ENCODE measurements at places on chromosomes 7 and 10.

- DNase-seq: no peak
Measured at GRCh38 chr10:110267276-110267675, 37.4 kb downstream of the SMNDC1 start.

GRCh38 chr10:17025444-17026295 lies 103.9 kb downstream of the CUBN start:
- peak; percentile 82 for DNase-seq

GRCh38 chr10:32269343-32270100 lies 77.4 kb downstream of the EPC1 start:
- DNase-seq: no peak

DNA sequence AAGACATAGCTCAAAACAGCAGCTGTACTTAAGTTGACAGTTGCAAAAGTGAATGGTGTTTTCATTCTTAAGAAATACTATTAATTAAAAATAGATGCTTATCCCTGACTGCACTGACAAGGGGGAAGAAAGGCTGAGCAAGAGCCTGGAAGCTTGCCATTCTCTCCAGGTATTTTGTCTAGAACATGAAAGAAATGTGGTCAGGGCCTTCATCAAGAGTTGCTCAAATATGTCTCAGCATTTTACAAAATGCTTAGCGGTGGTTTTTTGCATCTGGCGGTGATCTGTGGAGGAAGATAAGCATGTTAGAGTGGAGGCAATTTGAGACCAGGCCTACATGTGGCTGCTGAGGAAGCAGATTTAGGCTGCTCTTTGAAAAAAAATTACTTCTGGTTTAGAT lies 46.4 kb upstream of the CC2D2B start:
- no peak for DNase-seq

GRCh38 chr7:149245744-149246143 lies 6.3 kb downstream of the ZNF212 start:
- DNase-seq: no peak

- DNase-seq: no peak
Measured at GRCh38 chr7:114416129-114416990, 1.7 kb downstream of the FOXP2 start.

GRCh38 chr10:112136486-112137153 lies 46.9 kb downstream of the GPAM start:
- DNase-seq: no peak

GRCh38 chr10:103053659-103054581 lies 135.8 kb downstream of the CNNM2 start:
- no peak for DNase-seq

DNA sequence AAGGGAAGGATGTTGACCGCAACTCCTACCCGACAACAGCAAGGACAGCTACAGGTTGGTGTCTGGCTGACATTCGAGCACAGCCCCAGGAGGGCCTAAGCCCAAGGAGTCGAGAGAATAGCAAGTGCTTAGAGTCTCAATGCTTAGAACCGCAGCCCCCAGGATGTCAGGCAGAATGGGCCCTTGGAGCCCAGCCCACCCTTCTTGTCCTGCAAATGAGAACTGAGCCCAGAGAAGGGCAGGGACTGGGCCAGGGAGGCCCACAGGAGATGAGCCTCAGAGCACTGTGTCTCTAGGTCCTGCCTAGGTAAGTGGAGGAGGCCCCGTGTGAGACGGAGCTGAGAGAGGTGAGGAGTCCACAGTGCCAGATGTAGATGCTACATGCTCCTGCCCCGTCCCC lies 173.3 kb upstream of the ZMIZ1 start:
- no peak for DNase-seq

GRCh38 chr10:125848371-125848770 lies 25.0 kb downstream of the BCCIP start:
- no peak for DNase-seq

- peak; percentile 35 for DNase-seq
Measured at GRCh38 chr7:28093623-28094232, 86.9 kb downstream of the JAZF1 start.

DNA sequence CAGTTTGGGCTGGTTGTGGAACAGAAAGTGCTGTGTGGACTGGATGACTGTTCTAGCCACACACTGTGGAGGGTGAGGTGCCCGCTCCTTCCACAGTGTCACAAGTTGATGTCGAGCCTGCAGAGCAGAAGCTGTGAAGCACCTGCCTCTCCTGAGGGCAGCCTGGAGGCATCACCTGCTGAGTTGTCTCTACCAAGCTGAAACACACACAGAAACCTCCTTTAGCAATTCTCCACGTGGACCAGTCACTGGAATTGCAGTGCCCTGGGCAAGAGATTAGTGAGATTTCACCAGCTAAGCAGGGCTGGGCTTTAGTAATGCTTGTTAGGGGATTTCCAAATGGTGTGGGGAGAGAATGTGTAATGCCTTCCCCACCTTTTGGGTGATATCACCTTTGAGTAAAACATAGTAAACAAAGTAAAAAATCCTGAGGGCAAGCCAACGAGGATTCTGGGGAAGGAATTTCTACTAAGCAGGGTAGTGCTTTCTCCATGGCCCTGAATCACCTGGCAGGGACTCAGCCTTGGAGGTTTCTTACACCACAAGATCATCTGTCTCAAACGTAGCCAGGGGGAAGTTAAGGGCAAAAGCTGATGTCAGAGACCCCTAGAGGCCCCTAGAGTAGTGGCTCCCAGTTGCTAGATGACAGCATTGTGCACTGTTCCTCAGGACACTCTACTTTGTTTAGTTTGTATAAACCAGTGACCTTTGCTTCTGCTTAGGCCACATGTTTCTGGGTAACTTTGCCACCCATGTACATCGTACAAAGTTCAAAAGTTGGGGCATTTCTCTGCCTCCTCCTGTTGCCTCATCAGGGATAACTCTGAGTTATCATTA lies 233.1 kb upstream of the IGFBP3 start:
- no peak for DNase-seq

GRCh38 chr10:84537447-84537931 lies 209.1 kb downstream of the CCSER2 start:
- DNase-seq: peak; percentile 18

- no peak for DNase-seq
Measured at GRCh38 chr7:84583331-84583730, 388.7 kb upstream of the SEMA3A start.

DNA sequence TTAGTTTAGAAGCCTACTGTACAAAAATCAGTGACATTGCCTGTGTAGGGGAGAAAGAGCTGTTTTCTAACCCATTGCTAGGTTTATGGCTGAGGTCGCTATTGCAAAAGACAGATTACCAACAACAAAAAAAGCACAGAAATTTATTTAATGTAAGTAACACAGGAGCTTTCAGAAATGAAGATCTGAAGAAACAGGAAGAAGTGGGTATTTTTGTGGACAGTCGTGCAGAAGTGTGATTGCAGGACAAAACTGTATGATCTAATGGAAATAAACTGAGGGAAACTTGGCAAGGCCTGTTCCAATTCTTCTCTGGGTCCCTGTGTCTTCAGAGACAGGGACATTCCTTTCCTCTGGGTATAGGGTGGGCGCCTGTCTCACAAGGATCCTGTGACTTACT lies 87.4 kb downstream of the APBB1IP start:
- DNase-seq: no peak

DNA sequence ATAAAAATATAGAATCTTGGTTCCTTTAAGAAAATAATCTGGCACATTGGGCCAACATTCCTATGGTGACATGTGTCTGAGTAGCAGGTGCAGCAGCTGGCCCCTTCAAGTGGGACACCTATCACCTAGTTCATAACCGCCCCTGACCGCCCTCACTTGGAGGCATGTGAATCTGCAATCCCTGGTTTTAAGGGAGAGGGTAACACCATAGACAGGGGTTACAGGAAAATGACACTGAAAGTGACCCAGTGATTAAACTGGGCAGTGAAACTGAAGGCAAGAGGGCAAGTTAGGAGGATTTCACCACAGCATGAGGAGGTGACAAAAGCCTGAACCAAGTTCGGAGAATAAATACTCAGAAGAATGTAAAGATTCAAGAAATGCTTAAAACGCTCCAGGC lies 1.1 kb downstream of the RSU1 start:
- DNase-seq: no peak

- no peak for DNase-seq
Measured at GRCh38 chr7:28654110-28654509, 241.8 kb downstream of the CREB5 start.

DNA sequence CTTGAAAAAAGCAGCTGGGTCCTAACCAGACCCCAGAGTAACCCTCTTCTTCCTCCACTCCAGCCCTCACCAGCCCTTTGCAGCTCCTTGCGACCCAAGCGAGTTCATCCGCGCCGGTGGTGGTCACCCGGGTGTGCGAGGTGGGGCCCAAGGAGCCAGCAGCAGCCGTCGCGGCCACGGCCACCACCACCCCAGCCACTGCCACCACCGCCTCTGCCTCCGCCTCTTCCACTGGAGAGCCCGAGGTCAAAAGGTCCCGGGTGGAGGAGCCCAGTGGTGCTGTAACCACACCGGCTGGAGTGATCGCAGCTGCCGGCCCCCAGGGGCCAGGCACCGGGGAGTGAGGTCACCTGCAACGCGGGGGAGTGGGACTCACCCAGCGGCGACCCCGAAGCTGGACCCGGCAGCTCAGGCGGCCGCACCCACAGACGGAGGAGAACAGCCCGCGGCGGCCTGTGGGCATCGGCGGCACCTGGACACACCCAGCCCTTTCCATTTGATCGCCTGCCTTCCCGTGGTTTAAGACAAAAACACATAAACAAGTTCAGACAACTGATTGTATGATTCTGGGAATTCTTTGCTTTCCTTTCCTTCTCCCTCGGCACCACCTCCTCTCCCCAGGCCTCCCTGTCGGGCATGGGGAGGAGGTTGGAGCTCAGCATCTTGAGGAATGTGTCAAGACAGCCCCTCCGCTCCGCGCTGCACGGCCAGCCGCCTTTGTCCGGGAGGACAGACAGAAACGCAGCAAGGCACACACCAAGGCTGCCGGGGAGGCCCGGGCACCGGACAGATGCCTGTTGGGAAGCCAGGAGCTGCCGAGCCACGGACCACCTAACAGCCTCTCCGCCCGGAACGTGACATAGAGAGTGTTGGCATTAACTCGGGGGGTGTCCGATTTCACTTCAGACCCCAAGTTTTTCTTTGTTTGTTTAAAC lies 13.0 kb upstream of the AP5Z1 start:
- DNase-seq: no peak

- DNase-seq: no peak
Measured at GRCh38 chr10:29849126-29849833, 210.1 kb downstream of the JCAD start.

DNA sequence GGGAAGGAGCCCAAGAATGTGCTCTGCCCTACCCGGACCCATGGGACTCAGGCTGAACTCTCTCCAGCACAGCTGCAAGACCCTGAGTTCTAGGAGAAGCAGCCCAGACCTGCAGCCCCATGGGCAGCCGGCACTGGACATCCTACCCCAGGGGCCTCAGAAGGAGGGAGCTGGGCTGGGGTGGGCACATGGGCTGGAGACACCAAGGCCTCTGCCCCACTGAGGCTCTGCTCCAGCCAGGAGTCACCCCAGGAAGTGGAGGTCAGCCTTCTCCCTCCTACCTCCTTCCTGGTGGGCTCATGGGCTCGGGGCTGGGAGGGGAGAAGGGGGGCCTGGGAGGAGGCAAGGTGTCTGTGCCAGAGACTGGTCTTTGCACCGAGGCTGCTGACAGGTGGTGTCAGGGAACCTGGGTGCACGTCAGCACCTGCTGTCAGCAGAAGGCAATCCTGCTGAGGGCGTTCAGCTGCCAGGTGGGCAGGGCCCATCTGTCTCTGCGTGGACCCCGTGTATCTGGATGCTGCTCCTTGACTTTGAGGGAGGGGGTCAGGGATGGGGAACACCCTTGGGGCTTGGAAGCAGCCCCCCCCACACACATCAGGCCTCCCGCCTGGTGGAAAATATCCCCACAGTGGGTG lies 95.2 kb downstream of the PDGFA start:
- no peak for DNase-seq

- DNase-seq: no peak
Measured at GRCh38 chr10:133461027-133461426, 7.3 kb downstream of the SCART1 start.

GRCh38 chr7:20591058-20591457 lies 24.4 kb upstream of the ABCB5 start:
- DNase-seq: no peak

GRCh38 chr7:151889406-151890354 lies 12.8 kb upstream of the PRKAG2 start:
- DNase-seq: no peak

DNA sequence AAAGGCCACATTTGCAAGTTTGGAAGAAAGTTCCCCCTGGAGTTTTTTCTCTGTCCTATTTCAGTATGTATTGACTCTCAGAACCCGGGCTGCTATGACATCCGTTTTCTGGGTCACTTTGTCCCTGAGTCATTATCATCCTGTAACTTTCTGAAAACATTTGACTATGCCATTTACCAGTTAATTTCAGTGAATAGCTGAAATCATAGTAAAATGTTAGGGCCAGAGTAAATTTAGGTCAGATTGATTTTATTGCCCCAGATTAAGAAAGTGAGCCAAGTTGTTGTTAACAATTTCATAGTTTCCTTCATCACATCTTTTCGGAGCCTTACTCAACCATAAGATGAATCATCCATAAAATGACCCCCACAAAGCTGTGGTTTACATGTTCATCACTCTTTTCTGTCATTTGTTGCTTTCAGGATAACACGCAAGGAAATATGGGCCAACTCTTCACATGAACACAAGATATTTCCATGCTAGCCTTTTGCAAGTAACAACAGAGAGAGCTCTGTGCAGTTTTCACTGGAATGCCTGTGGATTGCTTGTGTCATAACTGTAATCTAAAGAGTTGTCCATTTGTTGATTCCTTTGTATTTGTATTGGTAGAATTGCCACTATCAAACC lies 3.9 kb upstream of the MACC1 start:
- no peak for DNase-seq

GRCh38 chr7:151837285-151838042 lies 39.5 kb downstream of the PRKAG2 start:
- no peak for DNase-seq

DNA sequence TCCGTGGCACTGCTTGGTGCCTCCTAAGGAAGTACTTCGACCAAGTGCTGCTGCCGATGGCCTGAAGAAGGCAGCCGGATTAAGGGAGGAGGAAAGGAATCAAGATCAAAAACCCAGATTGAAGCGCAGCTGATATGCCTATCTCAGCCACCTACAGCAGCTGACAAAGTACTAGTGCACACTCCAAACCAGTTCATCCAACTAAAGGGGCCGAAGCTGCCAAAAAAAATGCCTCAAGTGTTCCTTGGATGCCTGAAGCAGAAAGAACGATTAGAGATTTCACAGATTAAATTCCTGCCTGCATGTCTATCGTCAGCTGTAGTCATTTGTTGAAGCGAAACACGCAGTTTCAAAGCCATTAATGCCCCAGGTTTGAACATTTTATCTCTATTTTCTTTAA lies 65.7 kb downstream of the TNRC18 start:
- no peak for DNase-seq

GRCh38 chr10:16417341-16417740 lies 19.5 kb upstream of the PTER start:
- DNase-seq: no peak

- DNase-seq: no peak
Measured at GRCh38 chr7:30911561-30911969, at the start of gene AQP1. AQP1 (plus strand) TSS chr7:30911853; CDS start chr7:30911910, 57 bp downstream.

All from activated CD4-positive, alpha-beta T cell treated with anti-CD3 and anti-CD28 coated beads, Interleukin-2, amount 50 U/mL, for 24 hours (primary cell).